Stimulated activated CD4-positive, alpha-beta T cell treated with anti-CD3 and anti-CD28 coated beads, Interleukin-1b, Interleukin-23, amount 100 ng/mL, for 1 hour (primary cell): ENCODE measurements at places on chromosomes 2 and 18.

DNA sequence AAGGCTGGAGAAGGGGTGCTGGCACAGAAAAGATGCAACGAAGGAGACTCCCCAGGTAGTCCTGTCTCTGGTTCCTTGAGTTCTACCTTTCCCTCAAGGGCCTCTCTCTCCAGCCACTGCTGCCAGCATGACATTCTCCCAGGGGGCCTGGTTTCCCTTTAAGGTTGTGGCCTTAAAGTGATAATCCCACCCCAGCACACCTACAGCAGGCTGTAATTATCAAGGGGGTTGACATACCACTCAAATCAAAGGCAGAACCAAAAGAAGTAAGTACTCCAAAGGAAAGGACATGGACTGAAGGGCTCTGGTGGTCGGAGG lies 127.4 kb upstream of the MSH6 start:
- no peak for DNase-seq

DNA sequence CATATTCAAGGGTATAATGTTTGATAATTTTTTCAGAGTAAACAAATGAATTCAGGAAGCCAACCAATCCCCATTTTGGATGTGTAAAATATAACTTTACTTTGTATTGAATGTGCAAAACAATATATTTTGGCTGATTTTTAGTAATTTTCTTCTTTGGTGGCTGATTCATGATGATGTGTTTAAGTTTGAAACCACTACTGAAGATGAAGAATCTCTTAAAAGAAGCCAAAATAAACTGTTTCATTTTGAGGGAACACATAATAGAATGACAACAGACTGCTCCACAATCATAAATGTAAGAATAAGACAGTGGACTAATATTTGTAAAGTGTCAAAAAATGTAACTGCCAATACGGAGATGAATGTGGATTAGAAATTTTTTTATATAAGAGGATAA lies 52.5 kb upstream of the TRIM43 start:
- no peak for DNase-seq

DNA sequence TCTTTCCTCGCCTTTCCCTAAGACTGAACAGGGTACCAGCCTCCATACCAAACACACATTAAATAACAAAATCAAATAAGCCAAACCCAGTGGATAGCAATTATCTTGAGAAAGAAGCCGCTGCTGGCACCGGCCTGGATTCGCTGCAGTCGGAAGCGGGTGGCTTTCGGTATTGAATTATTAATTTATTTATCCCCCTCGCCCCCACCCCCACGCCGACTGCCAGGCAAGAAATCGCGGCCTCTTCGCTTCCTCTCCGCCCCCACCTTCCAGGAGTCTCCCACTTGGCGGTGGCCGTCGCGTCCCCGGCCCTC lies 370 bp upstream of the ZNF804A start:
- no peak for DNase-seq

DNA sequence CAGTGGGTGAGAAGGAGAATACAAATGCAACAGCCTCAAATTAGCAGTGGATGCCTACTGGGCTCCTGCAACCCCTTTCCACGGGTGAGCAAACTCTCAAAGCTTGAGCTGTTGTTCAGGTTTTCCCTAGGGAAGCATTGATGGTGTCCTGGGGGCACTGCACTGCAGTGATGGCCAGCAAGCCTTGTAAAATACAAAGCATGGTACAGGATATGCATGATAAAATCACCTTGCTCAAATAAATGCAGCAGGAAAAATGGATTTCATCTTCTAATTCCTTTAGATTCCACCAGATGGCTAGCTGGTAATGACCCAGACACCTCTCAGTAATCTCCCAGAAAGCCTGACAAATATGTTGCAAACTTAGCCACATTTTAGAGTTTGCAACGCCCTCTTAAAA lies 698.2 kb downstream of the TRIB2 start:
- no peak for DNase-seq

DNA sequence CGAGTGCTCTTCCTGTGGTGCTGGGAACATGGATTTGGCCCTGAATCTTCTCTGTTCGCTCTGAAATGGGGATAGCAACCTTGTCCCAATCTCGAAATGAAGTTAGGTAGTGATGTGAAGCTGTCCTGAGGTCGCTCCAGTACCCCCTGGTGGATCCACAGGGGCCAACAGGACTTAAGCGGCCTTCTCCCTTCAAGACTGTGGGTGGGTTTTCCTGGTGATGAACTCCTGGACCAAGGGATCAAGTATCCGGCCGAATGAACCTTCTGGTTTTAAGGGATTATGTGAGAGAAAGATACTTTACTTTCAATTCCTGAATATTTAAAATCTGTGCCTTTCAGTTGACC lies 156.5 kb downstream of the NAPG start:
- DNase-seq: no peak

- no peak for DNase-seq
Observed at GRCh38 chr2:203649176-203649814, 57.1 kb upstream of the CD28 start.

- DNase-seq: no peak
Observed at GRCh38 chr2:112198780-112199179, 56.1 kb downstream of the ZC3H8 start.

GRCh38 chr2:85959826-85960225 lies 71.0 kb upstream of the ST3GAL5 start:
- no peak for DNase-seq

DNA sequence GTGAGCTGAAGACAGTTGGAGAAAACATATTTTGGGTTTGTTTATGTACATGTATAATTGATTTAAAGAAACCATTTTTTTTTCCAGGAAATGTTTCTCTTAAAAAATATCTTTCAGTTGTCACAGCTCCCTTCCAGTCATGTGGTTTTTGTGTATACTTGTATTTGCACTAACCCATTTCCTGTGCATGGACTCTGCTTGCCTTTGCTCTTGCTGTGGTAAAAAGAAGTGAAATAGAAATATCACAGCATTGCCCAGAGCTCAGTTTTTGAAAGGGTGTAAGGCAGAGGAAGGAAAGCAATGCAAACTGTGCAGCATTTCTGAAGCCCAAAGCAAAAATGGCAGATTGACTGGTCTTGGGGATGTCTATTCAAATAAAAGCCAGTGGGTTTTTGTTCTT lies 10.4 kb upstream of the DOCK10 start:
- DNase-seq: no peak

- no peak for DNase-seq
Observed at GRCh38 chr18:44370861-44371260, 309.8 kb upstream of the SETBP1 start.

DNA sequence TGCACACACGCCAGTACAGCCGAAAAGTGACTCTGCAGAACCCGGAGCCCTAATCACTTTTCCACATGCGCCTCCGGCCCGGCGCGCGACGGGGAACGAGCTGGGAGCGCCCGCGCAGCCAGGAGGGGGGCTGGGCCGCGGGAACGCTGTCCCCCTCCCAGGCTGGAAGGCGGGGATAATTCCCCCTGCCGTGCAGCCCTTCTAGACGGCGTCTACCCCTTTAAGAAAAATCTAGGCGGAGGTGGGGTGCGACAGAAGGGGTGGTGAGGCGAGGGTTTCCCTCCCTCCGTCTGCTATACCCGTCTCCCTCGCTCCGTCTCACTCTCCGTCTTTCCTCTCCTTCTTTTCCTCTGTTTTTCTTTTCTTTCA lies 2.4 kb downstream of the CYP26B1 start:
- DNase-seq: no peak

GRCh38 chr2:39141334-39142271 lies 20.8 kb upstream of the SOS1 start:
- DNase-seq: no peak

GRCh38 chr2:30661173-30662107 lies 145.8 kb downstream of the CAPN13 start:
- DNase-seq: no peak

DNA sequence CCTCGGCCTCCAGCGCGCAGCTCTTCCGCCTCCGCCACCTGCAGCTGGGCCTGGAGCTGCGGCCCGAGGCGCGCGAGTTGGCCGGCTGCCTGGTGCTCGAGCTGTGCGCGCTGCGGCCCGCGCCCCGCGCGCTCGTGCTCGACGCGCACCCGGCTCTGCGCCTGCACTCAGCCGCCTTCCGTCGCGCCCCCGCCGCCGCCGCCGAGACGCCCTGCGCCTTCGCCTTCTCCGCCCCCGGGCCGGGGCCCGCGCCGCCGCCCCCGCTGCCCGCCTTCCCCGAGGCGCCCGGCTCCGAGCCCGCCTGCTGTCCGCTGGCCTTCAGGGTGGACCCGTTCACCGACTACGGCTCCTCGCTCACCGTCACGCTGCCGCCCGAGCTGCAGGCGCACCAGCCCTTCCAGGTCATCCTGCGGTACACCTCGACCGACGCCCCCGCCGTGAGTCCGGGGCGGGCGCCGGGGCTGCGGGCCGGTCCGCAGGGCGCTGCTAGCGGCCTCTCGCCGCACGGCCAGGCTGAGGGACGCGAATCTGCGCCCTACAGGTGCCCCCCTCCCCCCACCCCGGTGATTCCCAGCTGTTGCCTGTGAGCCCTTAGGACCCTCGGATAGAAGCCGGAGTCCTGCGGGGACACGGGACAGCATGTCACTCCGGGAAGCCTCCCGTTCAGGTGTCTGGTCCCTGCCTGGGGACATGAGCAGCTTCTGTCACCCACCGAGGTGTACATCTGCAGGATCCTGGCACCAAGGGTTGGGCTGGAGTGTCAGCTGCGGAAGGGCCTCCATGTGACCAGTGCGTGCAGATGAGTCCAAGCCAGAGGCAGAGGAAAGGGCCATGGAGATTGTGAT lies 616 bp downstream of the RNPEPL1 start:
- no peak for DNase-seq

DNA sequence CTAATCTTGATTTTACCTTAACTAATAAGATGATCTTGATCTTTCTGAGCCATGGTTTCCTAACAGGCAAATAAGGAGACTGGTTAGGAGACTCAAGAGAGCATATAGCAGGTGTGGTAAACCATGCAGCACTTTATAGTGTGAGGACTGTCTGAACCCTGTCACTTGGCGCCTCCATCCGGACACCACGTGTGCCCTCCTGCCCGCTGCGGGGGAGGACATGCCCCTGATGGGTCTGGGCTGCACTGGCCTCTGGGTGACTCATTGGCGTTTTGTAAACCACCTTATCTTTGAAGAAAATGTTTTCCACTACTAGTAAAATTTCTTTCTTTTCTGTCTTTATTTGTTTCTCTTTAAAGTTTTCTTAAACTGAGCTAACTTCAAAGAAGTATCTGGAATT lies 131.1 kb downstream of the FMNL2 start:
- DNase-seq: no peak

DNA sequence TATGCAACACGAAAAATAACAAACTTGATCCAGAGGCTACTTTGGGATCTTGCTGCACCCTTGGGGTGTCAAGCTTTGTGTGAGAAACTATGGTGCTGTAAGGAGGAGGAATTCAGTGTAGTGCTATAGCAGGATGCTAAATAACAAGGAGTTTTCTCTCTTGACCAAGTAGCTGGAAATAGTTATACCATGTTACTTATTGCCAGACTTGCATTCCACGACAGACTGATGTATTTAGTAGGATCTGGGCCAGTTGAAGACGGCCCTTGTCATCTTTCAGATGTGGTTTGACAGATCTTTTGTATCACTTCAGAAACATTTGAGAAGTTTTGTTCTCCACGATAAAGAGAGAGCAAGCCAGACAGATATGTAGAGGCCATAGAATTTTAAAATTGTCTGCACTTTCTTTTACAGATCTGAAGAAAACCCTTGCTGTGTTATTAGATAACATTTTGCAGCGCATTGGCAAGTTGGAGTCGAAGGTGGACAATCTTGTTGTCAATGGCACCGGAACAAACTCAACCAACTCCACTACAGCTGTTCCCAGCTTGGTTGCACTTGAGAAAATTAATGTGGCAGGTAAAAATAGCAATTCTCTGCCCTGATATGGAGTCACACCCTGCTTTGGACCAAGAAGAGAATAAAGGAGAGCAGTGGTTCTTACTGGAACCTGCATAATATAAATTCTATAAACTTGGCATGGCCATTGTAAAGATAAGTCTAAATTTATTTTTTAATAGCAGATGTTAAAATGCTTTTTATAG lies 16.3 kb downstream of the MGAT5 start:
- DNase-seq: no peak

DNA sequence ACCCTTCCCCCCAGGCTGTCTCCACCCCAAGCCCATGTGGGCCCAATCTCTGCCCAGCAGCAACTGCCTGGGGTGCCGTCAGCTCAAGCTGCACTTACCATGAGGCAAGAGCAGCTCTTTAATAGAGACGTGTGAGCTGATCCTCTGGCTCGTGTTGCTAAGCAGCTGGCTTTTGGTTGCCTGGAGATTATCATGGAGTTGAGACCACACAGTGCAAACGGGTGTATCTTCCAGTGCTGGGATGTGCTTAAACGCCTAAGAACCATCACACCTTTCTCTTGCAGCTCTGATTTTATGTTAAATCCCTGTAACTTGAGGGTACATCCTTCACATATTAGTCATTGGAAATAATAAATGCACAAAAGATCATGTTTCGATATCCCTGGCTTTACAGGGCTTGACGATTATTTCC lies 271.1 kb downstream of the PRKCE start:
- DNase-seq: no peak

GRCh38 chr2:9375857-9376428 lies 47.4 kb downstream of the ITGB1BP1 start:
- no peak for DNase-seq

DNA sequence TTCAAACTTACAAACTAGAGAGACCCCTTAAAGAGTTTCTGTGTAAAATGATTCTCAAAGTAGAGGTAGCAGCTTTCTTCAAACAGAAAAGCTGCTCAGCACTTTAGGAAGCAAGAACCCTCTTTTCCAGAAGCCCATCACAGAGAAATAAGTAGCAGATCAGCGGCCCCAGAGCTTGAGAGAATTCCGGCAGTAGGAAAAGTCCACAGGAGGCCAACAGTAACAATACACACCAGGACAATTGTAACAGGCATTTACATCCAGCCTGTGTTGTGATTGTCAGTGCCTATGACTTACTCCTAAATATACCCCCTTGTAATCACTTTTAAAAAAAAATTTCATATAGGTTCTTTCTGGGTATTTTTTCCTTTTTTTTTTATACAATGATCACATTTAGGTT lies 161.4 kb upstream of the ACVR2A start:
- DNase-seq: no peak

DNA sequence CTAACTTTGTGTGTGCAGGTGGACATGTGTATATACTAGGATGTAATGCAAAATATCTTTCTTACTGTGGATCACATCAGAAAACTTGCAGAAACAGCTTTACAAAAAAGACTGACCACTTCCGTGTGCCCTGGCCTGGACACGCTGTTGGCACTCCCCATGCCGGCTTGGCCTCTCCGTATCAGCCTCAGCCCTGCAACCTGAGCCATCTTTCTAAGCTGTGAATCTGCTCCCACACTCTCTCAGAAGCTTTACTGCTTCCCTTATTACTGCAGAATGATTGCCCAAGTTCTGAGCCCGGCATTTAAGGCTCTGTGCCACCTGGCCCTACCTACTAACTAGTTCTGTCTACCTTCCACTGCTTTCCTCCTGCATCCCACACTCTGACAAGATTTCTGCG lies 37.8 kb downstream of the MYO7B start:
- no peak for DNase-seq

DNA sequence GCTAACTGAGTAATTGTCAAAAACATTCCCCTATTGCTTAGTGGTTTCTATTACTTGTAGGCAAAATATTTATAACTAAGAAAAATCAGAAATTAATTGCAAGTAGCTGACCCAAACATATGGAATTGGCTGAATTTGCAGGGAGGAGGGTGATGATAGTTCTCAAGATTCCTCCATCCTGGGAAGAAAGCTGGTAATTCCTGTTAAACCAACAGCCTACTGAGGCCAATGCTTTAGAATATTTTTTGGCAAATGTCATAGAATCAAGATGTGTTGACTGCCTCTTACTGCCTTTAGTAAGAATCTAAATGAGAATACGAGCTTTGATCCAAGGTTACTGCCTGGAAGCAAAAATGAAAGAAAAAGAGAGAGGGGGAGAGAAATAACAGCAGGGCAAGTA lies 120.0 kb downstream of the COL6A3 start:
- no peak for DNase-seq

GRCh38 chr2:217444932-217445331 lies 557.9 kb downstream of the TNS1 start:
- no peak for DNase-seq
